ENCODE measurements at places on chromosomes 16 and 17. TPM values are rescaled to one million over a fixed set of nuclear protein-coding genes. Genes with fewer than 3 reads are reported as not detected.

Gene CA5A
- polyA plus RNA-seq = not detected

Gene CRYM
- 9.8 TPM for polyA plus RNA-seq

Gene MYH1
- not detected for polyA plus RNA-seq

Gene SYT17
- polyA plus RNA-seq = 6.2 TPM

Gene NPIPB8
- not detected for polyA plus RNA-seq

Gene SLC38A8
- polyA plus RNA-seq = not detected

Gene SP2
- 5.4 TPM for polyA plus RNA-seq

Gene KCTD19
- polyA plus RNA-seq = not detected

Gene SEZ6L2
- 0.45 TPM for polyA plus RNA-seq

Gene C16orf95
- polyA plus RNA-seq = 3.8 TPM

Gene EFCAB5
- 0.02 TPM for polyA plus RNA-seq

Gene NGFR
- polyA plus RNA-seq = 2.0 TPM

Gene ATF7IP2
- polyA plus RNA-seq = 6.4 TPM

Gene COX6A2
- polyA plus RNA-seq = 0.24 TPM

Gene MNT
- polyA plus RNA-seq = 14.6 TPM

Gene CDH13
- polyA plus RNA-seq = 1.3 TPM

Gene CPNE7
- polyA plus RNA-seq = 4.5 TPM

Gene MMP25
- polyA plus RNA-seq = 2.6 TPM

Gene COG1
- 11.0 TPM for polyA plus RNA-seq

Gene GNGT2
- polyA plus RNA-seq = 0.86 TPM

Gene GCGR
- 0.11 TPM for polyA plus RNA-seq

Gene ENPP7
- polyA plus RNA-seq = not detected

Gene WSCD1
- polyA plus RNA-seq = 0.45 TPM

Gene CORO6
- polyA plus RNA-seq = 12.6 TPM

Gene LGALS9
- 25.5 TPM for polyA plus RNA-seq

Gene ABCA8
- polyA plus RNA-seq = 1.6 TPM

Gene NPIPA7
- polyA plus RNA-seq = 42.0 TPM

Gene PYDC1
- polyA plus RNA-seq = not detected

Gene ALOX12B
- polyA plus RNA-seq = 5.2 TPM

Gene TNRC6C
- 3.4 TPM for polyA plus RNA-seq

Gene CSH2
- polyA plus RNA-seq = not detected

Gene LPO
- polyA plus RNA-seq = not detected

Gene LRRC36
- polyA plus RNA-seq = 0.02 TPM
